ENCODE measurements at places on chromosomes 12 and 14.
A peak's percentile ranks its signal among the peaks of the same experiment; 100 is the strongest.

DNA sequence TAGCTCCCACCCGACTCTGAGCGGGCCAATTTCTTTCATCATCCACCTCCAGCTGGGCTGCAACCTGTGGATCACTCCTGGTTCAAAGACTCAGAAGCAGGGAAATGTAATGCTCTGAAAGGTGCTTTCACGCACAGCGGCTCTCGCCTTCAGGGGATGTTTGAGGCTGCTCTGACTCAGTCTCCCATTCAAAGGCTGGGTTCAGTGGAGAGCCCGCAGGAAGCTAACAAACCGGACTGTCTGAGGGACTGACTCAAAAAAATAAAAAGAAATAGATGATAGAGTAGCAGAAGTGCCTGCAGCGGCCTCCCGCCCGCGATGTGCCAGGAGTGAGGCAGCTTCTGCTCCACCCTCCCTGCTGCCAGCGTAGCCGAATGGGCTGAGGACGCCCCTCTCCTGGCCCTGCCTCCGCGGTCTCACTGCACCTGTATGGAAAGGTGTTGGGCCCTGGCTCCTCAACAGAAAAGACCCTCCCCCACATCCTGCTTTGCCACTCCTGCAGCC, 98.0 kb downstream of the GCH1 start:
- peaks cover 30% of the 10 kb centered on the region for H3K27me3 ChIP-seq
- DNase-seq = no peak
- H3K36me3 ChIP-seq = no peaks in the 10 kb centered on the region
- no peak overlapping the region for H3K27ac ChIP-seq

GRCh38 chr14:101046071-101046470, 142.5 kb upstream of the RTL1 start:
- H3K27ac ChIP-seq = no peak overlapping the region
- H3K36me3 ChIP-seq = no peaks in the 10 kb centered on the region
- no peak for DNase-seq
- H3K27me3 ChIP-seq = no peaks in the 10 kb centered on the region
- H3K4me3 ChIP-seq = no peak overlapping the region
- H3K4me1 ChIP-seq = no peaks in the 10 kb centered on the region

- H3K36me3 ChIP-seq = no peaks in the 10 kb centered on the region
- DNase-seq = no peak
- H3K27ac ChIP-seq = no peak overlapping the region
- no peak overlapping the region for H3K4me3 ChIP-seq
- H3K27me3 ChIP-seq = peaks cover 14% of the 10 kb centered on the region
These were observed 40.4 kb upstream of the GTF2A1 start for GRCh38 chr14:81261176-81261575.

GRCh38 chr14:99198746-99199502, 73.1 kb downstream of the BCL11B start:
- H3K36me3 ChIP-seq = peaks cover 5% of the 10 kb centered on the region
- peaks cover 97% of the 10 kb centered on the region for H3K4me1 ChIP-seq
- DNase-seq = no peak
- peak overlapping the region; percentile 97 for H3K27ac ChIP-seq
- H3K27me3 ChIP-seq = no peaks in the 10 kb centered on the region

DNA sequence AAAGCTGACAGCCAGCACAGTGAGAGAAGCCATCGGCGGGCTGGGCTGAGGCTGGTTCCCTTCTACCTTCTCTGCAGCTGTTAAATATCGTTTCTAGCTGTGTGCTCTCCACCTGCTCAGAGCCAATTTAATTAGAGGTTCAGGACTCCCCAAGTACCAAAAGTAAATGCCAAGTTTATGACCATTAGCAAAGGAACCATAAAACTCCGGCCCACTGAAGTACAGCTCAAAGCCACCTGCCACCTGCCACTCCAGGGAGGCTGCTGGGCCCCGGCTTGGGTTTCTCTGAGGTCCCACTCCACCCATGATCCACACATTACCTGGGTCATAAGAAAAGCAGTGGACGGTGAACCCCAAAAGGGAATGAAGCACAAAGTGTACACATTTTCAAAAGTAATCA, 272.8 kb downstream of the KSR2 start:
- H3K27ac ChIP-seq = no peak overlapping the region
- no peak overlapping the region for H3K4me3 ChIP-seq
- H3K27me3 ChIP-seq = peaks cover 1% of the 10 kb centered on the region
- H3K36me3 ChIP-seq = no peaks in the 10 kb centered on the region
- no peak for DNase-seq

- peaks cover 2% of the 10 kb centered on the region for H3K27me3 ChIP-seq
- no peak for DNase-seq
- no peak overlapping the region for H3K4me3 ChIP-seq
- no peaks in the 10 kb centered on the region for H3K36me3 ChIP-seq
These were observed 24.1 kb downstream of the OR6S1 start for GRCh38 chr14:20617138-20618003.

DNA sequence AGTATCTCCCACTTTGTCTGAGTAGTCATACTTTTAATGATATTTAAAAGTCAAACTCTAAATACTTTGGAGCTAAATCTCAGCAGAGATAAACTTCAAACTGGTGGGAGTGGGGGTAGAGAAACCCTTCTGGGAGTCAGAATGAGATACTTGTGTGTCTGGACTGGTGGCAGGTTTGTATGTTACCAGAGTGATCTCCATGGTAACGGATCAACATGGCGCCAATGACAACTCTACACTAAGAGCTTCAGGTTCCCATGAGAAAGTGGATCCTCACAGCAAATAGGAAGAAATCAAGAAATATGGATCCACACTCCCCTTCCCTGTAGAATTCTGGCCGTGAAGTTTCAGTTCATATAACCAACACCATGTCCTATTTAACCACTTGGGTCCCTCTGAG, 121.9 kb downstream of the ETV6 start:
- H3K27me3 ChIP-seq = no peaks in the 10 kb centered on the region
- H3K27ac ChIP-seq = no peak overlapping the region
- peaks cover 15% of the 10 kb centered on the region for H3K36me3 ChIP-seq
- no peak for DNase-seq
- no peak overlapping the region for H3K4me3 ChIP-seq

- H3K4me3 ChIP-seq = peak overlapping the region; percentile 4
- H3K36me3 ChIP-seq = no peaks in the 10 kb centered on the region
- DNase-seq = no peak
- H3K4me1 ChIP-seq = peaks cover 16% of the 10 kb centered on the region
- no peaks in the 10 kb centered on the region for H3K27me3 ChIP-seq
These were observed 3.0 kb downstream of the SMCO3 start for GRCh38 chr12:14810953-14811483.
